Neural progenitor cell (in vitro differentiated cells): ENCODE measurements at places on chromosomes 16 and 17. TPM values are rescaled to one million over a fixed set of nuclear protein-coding genes. Genes with fewer than 3 reads are reported as not detected.

GRCh38 chr17:2400877-2401425, at the start of gene MNT:
Gene MNT, minus strand, starts transcription at chr17:2401060. Its CDS starts 348 bp downstream, at chr17:2400712.
- peak; percentile 97 for DNase-seq

DNA sequence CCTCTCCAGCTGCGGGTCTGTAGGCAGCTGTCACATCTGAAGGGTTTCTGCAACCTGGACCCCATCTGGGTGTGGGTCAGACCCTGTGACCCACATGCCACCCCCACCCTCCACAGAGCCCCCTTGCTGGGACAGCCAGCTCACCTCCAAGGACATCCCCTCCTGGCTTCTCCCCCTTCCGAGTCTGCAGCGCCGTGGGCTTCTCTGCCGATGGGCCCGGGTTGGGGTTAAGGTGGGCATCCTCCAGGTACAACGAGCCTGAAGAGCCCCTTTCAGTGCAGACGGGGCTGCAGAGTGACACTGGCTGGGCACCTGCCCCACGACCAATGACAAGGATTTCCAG, 28.9 kb downstream of the OR1D5 start:
- DNase-seq: no peak

DNA sequence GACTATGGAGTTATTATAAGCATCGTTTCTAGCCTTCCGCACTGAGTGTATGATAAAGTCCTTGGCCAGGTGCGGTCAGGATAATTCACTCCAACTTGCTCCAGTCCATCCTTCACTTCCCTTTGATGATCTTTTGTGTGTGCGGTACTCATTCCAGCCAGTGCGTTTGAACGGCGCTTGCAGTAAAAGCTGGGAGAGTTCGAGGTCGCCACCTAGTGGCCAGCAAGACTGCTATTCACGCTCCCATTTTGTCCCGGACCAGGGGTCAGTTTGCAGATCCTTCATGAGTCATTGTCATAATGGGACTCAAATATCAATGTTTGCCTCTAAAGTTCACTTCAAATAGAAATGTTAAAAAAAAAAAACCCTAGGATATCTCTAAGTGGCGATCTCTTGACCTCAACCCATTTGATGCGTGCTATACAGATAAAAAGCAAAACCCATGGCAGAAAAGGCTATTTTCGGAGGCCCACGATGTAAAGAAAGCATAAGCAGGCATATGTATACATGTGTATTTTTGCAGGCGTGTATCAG, 417.1 kb downstream of the TMEM114 start:
- DNase-seq: peak; percentile 92

DNA sequence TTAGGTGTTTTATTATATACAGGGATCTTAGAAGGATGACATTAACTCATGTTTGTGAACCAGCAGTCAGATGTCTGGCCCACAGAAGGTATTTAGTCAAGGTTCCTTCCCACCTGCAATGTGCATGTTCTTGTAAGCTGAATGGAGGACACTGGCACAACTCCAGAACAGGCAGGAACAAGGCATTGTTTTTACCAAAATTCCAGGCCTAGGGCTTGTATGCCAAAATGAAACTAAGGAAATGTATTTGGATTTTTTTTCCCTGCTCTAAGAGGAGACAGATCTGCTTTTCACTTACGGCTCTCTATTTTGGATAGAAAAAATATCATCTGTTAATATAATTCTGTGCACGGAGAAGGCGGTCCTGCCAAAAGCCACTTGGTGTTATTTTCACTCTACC, 312.5 kb downstream of the GRIN2A start:
- no peak for DNase-seq

GRCh38 chr17:64063766-64064224, 43.4 kb upstream of the ICAM2 start:
- peak; percentile 78 for DNase-seq

DNA sequence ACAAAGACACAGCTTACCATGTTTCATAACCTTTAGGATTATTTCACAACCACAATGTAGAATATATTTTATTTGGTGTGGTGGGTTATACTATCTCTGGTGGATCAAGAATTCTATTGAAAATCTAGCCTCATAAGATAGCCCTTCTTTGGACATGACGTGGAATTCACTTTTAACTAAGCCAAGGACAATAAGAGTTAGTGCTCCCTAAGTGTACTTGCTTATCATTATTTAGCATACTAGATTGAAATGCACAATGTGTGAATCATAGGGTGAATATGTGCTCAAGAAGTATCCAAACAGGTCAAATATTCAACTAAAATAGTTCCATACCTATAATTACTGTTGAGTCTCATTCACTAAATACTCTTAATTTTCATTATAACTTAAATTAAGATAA, 1179.5 kb upstream of the GOT2 start:
- DNase-seq: no peak

GRCh38 chr16:549544-550263, 10.5 kb upstream of the PRR35 start:
- peak; percentile 33 for DNase-seq

The GPT2 gene
- 21.6 and 37.7 TPM in 2 replicates for total RNA-seq

GRCh38 chr17:31293581-31293980, 3.5 kb downstream of the OMG start:
- no peak for DNase-seq

The TMIGD1 gene
- total RNA-seq: not detected in 2 replicates

- DNase-seq: no peak
Observed at GRCh38 chr17:34769049-34769448, 189.7 kb downstream of the TMEM132E start.

The GDPD3 gene
- total RNA-seq: 0.12 and 0.13 TPM in 2 replicates

The TMEM238L gene
- total RNA-seq: not detected in 2 replicates

GRCh38 chr16:77212741-77213541, 13.7 kb downstream of the SYCE1L start:
- DNase-seq: peak; percentile 74

DNA sequence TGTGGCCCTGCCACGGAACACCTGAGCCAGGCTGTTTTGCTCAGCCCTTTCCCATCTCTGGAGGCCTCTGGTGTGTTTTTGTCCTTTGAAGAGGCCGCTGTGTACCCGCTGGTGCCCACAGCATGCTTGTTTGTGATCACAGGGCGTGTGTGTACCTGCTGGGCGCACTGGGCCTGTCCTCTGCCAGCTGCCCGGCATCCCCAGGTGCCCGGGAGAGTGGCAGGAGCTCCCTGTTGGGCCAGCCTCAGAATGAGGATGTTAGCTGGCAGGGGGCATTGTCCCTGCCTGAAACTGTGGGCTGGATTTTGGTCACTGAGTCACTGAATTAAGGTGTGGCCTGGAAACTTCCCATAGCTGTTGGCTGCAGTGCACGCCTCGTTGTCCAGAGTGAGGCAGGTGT, 31.1 kb downstream of the BAIAP2 start:
- no peak for DNase-seq

The PIK3R5 gene
- total RNA-seq: 0.90 and 0.99 TPM in 2 replicates

DNA sequence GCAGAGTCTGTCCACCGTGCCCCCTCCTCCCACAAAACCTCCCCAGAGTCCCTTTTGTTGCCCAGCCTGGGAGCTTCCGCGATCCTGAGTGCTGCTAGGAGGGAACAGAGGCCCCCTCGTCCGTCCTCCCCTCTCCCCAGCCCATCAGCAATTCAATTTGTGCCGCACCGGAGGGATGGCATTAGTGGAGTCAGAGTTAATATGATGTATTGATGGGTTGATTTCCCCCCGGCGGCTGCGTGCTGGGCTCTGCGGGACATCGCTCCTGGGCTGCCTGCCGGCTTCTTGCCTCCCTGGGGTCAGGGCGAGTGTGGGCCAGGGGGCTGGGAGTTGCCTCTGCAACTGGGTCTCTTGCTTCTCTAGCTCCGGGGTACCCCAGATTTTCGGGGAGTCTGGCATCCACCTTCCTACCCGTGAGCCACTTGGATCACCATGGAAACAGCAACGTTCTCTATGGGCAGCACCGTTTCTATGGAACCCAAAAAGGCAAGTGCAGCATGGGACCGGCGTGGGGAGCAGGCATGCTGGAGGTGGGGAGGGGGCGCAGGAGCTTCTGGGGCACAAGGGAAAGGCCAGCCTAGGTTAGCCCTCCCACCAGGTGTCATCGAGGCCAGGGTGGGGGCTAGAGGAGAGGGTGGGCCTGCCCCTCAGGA, 42.9 kb downstream of the BAHCC1 start:
- no peak for DNase-seq

The HS3ST3B1 gene
- total RNA-seq: 21.2 and 21.5 TPM in 2 replicates

DNA sequence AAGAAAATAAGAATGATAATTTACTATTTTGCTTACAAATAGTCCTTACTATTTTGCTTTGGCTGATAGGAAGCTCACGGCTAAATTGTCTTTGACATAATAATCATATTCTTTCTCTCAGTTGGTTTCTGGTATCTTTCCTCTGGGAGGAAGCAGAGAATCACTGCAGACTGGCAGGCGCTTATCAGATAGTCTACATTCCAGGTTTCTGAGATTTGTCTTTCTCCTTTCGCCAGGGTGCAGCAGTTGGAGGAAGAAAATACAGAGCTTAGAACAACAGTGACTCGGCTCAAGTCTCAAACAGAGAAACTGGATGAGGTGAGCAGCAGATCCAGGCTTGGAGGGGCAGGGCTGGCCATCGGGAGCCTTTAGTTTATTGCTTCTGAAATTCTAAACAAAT, 136.1 kb downstream of the RAB11FIP4 start:
- DNase-seq: no peak

The MPV17L gene
- 0.30 and 0.87 TPM in 2 replicates for total RNA-seq

The CYGB gene
- total RNA-seq: 1.1 TPM in 1 of 2 replicates, not detected in the other

GRCh38 chr17:39239640-39240314, 14.0 kb upstream of the STAC2 start:
- DNase-seq: peak; percentile 81

The KCTD19 gene
- total RNA-seq: 1.1 TPM in 2 replicates

The TRAPPC1 gene
- total RNA-seq: 9.8 and 30.9 TPM in 2 replicates

The SLFN14 gene
- total RNA-seq: not detected in 2 replicates

- DNase-seq: no peak
Observed at GRCh38 chr17:42989726-42990652, 8.2 kb upstream of the RPL27 start.

The PRSS33 gene
- 0.40 and 0.73 TPM in 2 replicates for total RNA-seq

DNA sequence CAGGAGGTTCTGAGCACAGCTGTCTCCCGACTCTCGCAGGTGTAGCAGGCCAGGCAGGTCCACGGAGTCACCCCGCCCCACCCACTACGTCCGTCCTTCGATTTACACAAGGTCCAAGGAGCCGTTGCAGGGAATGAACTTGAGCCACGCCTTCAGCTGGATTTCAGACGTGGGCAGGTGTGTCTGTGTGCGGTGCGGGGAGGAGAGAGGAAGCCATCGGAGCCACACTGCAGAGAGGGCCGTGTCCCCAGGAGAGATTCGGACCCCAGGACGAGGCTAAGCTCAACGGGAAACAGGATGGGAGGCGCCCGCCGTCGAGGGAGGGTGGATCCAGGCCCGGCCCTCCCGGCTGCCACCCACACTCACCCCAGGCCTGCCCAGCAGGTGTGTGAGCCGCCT, 50.3 kb downstream of the RPH3AL start:
- DNase-seq: no peak

GRCh38 chr16:30349675-30350074, 5.4 kb downstream of the CD2BP2 start:
- no peak for DNase-seq

- no peak for DNase-seq
Observed at GRCh38 chr17:61809816-61810392, 53.4 kb downstream of the BRIP1 start.

The ACSF3 gene
- 14.5 and 25.9 TPM in 2 replicates for total RNA-seq

DNA sequence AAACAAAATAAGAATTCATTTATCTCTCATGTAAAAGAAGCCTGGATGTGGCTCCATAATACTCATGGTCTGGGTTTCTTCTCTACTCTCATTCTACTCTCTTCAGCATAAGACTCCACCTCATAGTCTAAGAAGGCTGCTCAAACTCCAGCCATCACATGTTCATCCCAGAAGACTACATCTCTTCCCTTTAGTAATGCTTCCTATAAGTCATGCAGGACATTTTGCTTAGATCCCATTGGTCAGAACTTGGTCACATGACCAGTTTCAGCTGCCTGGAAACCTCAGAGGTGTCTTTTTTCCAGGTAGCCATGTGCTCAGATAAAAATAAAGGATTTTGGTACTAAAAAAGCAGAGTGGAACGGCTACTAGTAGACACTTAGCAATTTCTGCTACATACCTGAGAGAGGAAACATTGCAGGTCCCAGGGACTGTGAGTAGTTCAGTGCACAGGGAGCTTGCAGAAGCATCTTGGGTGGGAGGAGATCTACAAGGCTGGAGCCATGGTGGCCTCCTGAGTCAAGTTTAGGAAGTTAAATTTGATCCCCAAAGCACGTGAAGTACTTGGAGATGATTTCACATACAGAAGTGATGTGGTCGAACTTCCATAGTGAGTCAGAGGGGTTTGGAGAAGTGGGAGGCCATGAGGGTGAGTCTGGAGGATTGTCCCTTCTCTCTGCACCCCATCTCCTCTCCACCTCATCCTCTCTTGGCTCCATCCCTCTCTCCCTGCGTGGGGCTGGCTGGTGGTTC, 110.2 kb downstream of the CCDC182 start:
- no peak for DNase-seq

DNA sequence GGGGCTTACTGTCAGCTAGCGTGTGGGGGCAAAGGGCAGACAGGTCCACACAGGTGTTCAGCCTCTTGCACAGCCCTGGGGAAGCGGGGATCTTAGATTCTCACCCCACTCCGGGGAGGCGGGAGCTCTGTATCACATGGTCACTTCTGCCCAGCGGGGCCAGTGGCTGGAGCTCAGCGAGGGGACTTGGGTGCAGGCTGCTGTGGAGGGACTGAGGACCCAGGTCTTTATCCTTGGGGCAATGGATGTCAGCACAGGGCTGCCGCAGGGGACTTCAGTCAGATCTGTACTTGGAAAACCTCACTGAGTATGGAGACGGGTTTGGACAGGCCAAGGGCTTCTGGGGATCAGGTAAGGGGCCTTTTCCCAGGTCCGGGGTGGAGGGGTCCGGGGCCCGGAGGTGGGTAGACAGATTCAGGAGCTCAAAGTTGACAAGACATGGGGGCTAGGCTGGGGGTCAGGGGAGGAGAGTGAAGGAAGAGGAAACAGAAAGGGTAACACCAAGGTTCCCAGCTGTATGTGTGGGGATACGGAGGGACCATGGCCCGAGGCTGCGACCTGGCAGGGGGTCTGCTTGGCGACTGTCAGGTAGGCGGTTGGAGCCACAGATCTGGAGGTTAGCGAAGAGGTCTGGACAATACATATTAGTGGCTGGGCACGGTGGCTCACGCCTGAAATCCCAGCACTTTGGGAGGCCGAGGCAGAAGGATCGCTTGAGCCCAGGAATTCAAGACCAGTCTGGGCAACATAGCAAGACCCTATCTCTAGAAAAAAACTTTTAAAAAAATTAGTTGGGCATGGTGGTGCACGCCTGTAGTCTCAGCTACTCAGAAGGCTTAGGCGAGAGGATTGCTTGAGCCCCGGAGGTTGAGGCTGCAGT, 15.1 kb upstream of the BAIAP2 start:
- no peak for DNase-seq

- no peak for DNase-seq
Observed at GRCh38 chr16:30649725-30650368, 913 bp upstream of the PRR14 start.

The NOD2 gene
- 0.22 TPM in 1 of 2 replicates, not detected in the other for total RNA-seq

DNA sequence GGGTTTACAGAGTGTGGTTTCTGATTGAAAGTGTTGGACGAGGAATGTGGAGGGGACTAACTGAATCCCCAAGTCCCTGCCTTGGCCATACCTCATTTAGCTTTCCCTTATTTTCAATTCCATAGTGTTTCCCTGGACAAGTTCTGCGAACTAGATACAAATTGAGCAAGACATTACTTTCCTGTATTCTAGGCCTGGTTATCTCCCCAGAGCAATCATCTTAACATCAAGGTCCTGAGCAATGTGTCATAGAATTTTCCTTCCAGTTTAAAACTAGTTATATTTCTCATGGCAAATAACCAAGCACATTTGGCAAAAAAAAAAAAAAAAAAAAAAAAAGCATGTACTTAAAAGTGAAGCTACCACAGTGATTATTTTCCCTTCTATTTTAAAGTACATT, 330.1 kb downstream of the CDH11 start:
- DNase-seq: no peak
